ENCODE measurements at places on chromosomes 13 and 19. TPM values are rescaled to one million over a fixed set of nuclear protein-coding genes. Genes with fewer than 3 reads are reported as not detected.

RPS19 gene
- 1,280 TPM for total RNA-seq

- no peak overlapping the region for H3K4me3 ChIP-seq
- H3K4me1 ChIP-seq, result no peaks in the 10 kb centered on the region
- no peaks in the 10 kb centered on the region for H3K36me3 ChIP-seq
- no peak overlapping the region for H3K27ac ChIP-seq
Observed at GRCh38 chr13:98937911-98938381, 39.9 kb downstream of the DOCK9 start.

- H3K27ac ChIP-seq, result no peak overlapping the region
- no peak for DNase-seq
- H3K4me1 ChIP-seq, result no peaks in the 10 kb centered on the region
- no peak overlapping the region for H3K4me3 ChIP-seq
- no peaks in the 10 kb centered on the region for H3K27me3 ChIP-seq
Observed at GRCh38 chr19:51196181-51196580, 28.7 kb upstream of the CD33 start.

DNA sequence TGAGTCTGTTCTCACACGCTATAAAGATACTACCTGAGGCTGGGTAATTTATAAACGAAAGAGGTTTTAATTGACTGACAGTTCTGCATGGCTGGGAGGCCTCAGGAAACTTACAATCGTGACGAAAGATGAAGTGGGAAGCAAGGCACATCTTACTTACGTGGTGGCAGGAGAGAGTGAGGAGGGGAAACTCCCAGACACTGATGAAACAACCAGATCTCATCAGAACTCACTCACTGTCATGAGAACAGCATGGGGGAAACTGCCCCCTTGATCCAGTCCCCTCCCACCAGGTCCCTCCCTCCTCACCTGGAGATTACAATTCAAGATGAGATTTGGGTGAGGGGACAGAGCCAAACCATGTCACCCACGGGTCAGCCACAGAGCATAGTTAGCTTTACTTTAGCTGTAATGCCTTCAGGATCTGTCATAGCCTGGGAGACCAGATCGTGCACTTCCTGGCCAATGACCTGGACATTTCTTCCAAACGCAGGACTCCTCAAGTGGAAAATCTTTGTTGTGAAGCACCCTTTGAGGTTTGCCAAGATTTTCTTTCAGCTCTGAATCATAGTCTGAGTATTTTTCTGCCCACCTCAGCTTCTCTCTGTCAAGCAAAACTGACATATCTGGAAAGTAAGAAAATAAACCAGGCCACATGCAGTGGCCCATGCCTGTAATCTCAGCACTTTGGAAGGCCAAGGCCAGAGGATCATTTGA is 25.2 kb upstream of the HIF3A start:
- H3K4me1 ChIP-seq, result no peaks in the 10 kb centered on the region
- no peak for DNase-seq
- H3K36me3 ChIP-seq, result no peaks in the 10 kb centered on the region
- no peak overlapping the region for H3K4me3 ChIP-seq
- no peaks in the 10 kb centered on the region for H3K27me3 ChIP-seq

- H3K27me3 ChIP-seq, result no peaks in the 10 kb centered on the region
- no peak for DNase-seq
- H3K36me3 ChIP-seq, result no peaks in the 10 kb centered on the region
- no peak overlapping the region for H3K4me3 ChIP-seq
Observed at GRCh38 chr19:47316513-47316912, 6.9 kb downstream of the C5AR1 start.

DNA sequence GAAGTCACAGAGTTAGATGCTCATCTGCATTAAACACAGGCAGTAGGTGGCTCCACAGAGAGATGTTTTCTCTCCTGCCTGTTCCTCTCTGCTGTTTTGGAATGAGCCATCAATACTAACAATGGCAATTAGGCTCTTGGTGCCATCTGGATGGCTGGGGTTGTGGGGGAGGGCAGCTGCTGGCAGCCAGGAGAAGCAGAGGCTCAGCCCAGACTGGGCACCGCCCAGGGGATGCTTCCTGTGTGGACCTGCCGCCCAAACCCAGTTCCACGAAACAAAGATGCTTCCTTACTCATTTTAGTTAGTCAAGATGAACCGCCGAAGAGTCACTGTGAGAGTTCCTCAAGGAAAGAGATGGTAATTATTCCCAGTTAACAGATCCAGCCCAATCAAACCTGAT is 50.8 kb upstream of the PCDH8 start:
- H3K4me1 ChIP-seq, result no peaks in the 10 kb centered on the region
- DNase-seq, result no peak
- H3K36me3 ChIP-seq, result no peaks in the 10 kb centered on the region
- H3K27me3 ChIP-seq, result no peaks in the 10 kb centered on the region
- no peak overlapping the region for H3K4me3 ChIP-seq
